ENCODE measurements at places on chromosomes 4 and X.

- DNase-seq, result no peak
Measured at GRCh38 chr4:110492522-110492921, 16.6 kb downstream of the ENPEP start.

- DNase-seq, result no peak
Measured at GRCh38 chr4:140099983-140100382, 54.0 kb downstream of the MAML3 start.

- no peak for DNase-seq
Measured at GRCh38 chrX:100368167-100368566, 41.9 kb downstream of the PCDH19 start.

DNA sequence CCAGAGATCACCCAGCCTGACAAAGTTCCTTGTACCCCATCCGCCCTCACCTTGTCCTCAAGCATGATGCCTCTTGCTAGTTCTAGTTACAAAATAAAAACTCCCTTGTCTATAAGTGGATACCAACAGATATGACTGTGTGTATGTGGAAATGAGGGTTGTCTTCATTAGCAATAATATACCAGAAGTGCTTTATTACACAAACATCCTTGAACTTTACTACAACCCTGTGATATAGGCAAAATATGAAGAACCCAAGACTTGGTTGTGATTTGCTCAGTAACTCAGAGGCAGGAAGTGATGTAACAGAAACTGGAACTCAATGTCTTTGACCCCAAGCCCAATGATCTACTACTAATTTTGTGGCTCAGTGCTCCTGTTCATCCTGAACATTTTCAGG is 97.6 kb downstream of the AKAP4 start:
- no peak for DNase-seq

- no peak for DNase-seq
Measured at GRCh38 chr4:11471618-11472017, 42.9 kb upstream of the HS3ST1 start.

- DNase-seq, result peak; percentile 70
Measured at GRCh38 chr4:89486042-89486441, 178.4 kb upstream of the GPRIN3 start.

GRCh38 chr4:84235126-84235944 is 263.8 kb downstream of the NKX6-1 start:
- no peak for DNase-seq

- no peak for DNase-seq
Measured at GRCh38 chrX:13638826-13639225, 14.1 kb upstream of the TCEANC start.

GRCh38 chr4:94819371-94820168 is 61.8 kb downstream of the BMPR1B start:
- DNase-seq, result no peak

- DNase-seq, result no peak
Measured at GRCh38 chrX:150874448-150874847, 24.0 kb downstream of the CD99L2 start.

- DNase-seq, result peak; percentile 54
Measured at GRCh38 chr4:83599183-83599582, 63.3 kb downstream of the GPAT3 start.

GRCh38 chr4:120049732-120050494 is 16.7 kb downstream of the MAD2L1 start:
- DNase-seq, result peak; percentile 93

DNA sequence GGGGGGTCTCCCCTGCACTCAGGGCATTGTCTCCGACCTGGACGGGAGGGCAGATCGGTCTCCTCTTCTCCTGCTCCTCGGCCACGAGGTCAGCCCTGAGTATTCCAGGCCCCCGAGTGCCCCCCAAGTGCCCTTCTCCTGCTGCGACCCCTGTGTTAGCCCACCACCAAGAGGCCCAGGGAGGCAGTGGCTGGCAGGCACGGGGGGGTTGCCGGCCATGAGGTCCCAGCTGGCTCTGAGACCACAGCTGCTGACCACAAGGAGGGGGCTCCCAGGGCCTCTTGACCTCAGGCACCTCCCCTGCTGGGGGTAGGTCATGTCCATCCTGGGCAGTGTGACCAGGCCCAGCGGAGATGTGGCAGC is 186.1 kb upstream of the PSAPL1 start:
- DNase-seq, result no peak

- no peak for DNase-seq
Measured at GRCh38 chrX:115366535-115366934, 77.0 kb downstream of the LUZP4 start.

- DNase-seq, result no peak
Measured at GRCh38 chrX:19863857-19864223, 23.6 kb downstream of the SH3KBP1 start.

- no peak for DNase-seq
Measured at GRCh38 chrX:102580891-102581290, 18.4 kb upstream of the ARMCX5 start.

DNA sequence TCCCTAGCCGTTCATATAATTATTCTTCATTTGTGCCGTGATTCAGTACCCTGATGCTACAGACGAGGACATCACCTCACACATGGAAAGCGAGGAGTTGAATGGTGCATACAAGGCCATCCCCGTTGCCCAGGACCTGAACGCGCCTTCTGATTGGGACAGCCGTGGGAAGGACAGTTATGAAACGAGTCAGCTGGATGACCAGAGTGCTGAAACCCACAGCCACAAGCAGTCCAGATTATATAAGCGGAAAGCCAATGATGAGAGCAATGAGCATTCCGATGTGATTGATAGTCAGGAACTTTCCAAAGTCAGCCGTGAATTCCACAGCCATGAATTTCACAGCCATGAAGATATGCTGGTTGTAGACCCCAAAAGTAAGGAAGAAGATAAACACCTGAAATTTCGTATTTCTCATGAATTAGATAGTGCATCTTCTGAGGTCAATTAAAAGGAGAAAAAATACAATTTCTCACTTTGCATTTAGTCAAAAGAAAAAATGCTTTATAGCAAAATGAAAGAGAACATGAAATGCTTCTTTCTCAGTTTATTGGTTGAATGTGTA is 7.0 kb downstream of the SPP1 start:
- DNase-seq, result no peak

DNA sequence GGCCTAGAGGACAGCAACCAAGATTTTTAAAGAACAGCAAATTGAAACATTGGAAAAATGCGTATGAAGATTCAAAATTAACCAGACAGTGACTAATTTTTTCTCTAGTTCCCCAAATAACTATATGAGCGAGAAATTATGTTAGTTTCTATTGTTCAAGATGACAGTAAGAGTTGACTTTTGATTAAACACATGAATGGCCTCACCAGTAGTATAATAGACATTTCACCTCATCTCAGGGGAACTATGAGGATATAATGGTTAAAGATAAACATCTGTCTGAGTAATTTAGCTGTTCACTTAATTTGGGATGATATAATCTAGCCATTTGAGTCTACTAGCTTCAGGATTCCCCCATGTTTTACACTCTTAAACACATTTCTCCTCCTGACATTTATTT is 380.9 kb upstream of the NWD2 start:
- DNase-seq, result no peak

DNA sequence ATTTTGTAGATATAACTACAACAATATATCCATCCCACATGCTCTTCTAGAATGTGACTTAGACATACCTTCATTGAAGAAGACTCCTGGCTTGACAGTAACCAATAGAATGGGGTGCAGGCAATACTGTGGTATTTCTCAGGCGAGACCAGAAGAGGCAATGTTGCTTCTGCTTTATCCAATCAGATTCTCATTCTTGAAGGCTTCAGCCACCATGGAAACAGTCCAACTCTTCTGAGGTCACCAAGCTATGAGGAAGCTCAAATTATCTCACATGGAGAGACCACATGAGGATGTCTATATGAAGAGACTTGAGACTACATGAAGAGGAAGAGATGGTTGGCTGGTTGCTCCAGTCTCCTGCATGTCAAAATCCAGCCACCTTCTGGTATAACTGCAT is 469.9 kb downstream of the PCDH10 start:
- no peak for DNase-seq

GRCh38 chr4:47010347-47010911 is 17.0 kb upstream of the GABRA4 start:
- no peak for DNase-seq

DNA sequence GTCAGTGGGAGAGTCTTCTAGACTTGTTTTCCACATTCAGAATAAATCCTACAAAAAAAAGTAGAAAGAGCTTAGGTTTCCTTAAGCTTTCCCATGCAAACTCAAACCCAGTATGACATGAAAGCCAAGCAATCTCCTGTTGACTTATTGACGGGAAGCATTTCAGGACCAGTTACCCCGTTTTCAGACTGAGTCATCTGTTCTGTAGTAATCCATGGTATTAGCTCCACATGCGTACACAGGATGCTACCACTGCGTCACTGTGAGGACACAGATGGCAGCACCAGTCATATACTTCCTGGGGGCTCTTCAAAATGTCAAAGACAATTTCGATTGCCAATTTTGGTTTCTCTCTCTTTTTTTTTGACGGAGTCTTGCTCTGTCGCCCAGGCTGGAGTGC is 224.9 kb upstream of the MAD2L1 start:
- DNase-seq, result no peak

DNA sequence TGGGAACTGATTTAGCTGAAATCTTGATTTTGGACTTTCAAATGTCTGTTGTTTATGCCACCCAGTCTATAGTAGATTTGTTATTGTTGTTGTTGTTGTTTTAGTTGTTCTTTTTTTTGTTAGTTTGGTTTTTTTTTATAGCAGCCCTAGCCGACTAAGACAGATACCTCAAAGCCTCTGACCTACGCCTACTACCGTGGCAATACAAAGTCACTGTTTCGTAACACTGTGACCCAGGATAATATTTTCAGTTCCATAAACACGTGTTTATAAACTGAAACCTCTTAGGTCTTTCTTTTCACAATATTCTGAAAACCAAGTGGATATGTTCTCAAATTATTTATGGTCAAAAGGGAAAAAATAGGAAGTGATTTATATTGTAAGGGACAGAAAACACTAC is 32.8 kb downstream of the VCX2 start:
- no peak for DNase-seq

DNA sequence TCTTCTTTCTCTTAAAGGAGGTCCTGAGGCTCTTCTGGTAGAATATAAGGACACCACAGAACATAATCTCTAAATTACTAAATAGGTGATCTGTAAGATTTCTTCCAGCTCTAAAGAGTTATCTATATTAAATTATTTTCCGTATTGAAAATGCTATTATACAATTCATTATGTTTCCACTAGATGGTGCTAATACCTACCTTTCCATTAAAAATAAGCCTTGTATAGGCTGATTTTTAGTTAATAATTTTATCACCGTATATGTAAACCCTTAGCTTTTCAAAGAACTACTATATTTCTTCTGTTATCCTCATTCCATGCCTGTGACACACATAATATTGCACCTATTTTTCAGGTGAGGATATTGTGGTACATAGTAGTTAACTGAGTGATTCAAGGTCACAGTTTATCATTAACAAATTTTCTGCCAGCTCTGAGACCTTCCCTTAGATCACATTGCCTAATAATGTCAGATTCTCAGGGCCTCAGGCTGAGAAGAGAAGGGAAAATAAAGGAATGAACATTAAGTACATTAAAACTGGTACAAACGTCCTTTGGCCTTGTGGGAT is 138.8 kb downstream of the TEX11 start:
- DNase-seq, result peak; percentile 30

DNA sequence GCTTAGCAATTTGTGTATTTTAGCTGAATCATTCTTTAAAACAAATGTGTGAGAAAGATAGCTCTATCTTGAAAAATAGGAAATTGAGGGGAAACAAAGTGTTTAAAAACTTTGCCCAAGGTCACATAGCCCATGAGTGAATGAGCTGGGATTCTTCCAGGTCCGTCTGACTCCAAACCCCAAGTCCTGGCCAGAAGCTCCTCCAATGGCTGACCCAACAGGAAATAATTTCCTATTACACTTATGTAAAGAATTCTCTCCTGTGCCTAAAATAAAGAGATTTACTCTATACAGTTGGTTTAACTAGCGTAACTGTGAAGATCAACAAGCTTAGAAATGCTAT is 287.6 kb downstream of the ARHGAP24 start:
- DNase-seq, result peak; percentile 97

GRCh38 chr4:738781-739280 is 33.2 kb downstream of the PCGF3 start:
- DNase-seq, result no peak

DNA sequence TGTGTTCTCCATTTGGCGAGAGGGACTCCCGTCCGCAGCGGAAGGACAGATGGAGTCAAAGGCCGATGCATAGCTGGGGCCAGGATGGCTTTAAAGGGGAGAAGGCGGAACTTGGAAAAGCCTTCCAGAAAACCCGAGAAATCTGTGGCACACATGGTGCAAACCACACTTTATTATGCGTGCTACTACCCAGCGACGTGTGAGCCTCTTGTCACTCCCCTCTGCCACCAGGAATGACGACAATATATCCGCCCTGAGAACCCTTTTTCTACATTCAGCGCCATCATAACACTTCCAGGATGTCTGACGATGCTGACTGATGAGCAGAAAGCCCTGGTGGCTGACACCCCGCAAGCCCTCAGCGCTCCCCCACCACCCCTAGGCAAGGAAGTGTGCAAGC is 689 bp upstream of the DCHS2 start:
- no peak for DNase-seq

DNA sequence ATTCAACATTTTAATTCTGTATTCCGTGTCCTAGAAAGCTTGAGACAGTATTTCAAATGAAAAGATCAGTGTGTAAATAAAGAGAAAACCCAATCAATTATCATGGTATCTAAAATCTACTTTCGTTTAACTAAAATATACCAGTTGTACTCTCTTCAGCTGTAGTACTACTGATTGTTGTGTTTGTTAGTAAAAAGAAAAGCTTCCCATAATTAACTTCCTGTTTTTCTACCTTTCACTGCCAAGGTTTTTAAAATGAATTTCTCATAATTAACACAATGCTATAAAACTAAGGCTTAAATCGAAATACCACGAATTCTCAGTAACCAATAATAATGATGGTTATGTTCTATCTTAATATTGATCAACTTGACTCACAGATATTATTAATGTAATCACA is 37.4 kb downstream of the PPP3CA start:
- DNase-seq, result no peak

- DNase-seq, result no peak
Measured at GRCh38 chr4:27008679-27009078, 148.0 kb downstream of the STIM2 start.

DNA sequence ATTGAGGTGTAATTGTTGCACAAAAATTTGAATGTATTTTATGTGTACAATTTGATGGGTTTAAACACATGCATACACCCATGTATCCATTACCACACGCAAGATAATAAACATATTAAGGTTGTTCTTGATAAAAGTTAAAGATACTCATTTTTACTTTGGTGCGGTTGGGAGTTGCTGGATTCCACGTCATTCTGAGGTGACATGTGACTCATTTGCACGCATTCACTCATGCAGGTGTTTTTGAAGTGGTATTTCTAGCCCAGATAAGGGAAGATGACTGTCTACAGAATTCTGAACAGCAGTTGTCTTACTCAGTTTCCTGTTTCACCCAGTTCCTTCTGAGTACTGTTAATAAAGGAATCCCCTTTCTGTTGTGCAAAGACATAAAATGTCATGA is 142.0 kb downstream of the RTL3 start:
- peak; percentile 59 for DNase-seq

GRCh38 chr4:118775405-118775804 is 60.5 kb downstream of the SEC24D start:
- no peak for DNase-seq

Measured in fibroblast of the aortic adventitia (primary cell).